Astrocyte of the cerebellum (primary cell): ENCODE measurements at places on chromosomes 7 and 10.

DNA sequence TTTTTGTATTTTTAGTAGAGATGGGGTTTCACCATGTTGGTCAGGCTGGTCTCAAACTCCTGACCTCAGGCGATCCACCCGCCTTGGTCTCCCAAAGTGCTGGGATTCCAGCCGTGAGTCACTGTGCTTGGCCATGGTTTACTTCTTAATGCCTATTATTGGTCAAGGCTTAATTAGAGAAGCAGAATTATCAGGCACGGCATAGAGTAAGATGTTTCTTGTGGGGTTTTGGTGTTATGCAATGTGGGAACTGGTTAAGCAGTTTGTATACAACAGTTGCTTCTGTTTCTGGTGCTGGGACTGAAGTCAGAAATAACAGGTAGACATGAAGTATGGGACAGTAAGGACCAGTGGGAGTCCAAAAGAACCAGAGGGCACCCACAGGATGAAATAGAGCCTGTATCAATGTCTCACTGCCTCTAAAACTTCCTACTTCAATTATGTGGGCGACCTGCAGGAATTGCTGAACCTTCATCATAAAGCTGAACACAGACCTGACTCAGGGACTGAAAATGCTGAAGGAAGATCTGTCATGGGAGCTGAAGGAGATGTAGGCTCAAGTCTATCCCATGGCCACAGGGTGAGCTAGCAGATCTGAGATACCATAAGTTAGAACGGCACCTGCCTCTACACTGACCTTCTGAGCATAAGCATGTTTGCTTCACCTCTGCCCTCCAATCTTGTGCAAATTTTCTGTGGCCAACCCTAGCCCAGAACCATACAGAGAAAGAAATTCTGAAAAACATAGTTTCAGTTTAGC is 38.3 kb upstream of the VCL start:
- DNase-seq: no peak

DNA sequence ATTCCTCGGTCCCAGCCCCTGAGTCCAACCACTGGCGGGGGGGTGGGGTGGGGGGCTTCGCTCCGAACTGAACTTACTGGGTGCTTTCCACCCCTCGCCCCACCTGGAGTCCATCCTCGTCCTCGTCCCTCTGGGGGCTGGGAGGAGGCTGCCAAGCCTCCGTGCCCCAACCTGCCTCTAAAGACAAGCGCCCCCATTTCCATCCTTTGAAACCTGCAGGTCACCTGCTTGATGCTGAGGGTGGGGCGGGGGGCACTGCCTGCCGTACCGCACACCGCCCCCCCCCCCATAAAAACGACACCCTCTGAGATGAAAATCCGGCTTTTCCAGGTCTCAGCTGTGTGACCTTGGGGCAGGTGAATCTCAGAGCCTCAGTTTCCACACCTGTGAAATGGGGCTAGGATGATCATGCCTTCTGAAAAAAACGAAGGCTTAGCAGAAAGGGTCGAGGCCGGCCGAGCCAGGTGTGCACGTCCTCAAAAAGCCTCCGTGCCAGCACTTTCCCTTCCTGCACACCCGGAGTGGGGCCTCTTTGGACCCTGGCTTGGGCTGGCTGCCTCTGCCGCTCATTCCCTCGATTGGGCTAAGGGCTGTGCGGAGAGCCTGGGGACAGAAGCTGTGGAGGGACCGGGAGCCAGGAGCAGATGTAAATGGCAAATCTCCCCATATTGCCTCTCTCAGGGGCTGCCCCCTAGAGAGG is 967 bp downstream of the ELFN1 start:
- DNase-seq: no peak

GRCh38 chr10:72243822-72244437 is 27.9 kb upstream of the ASCC1 start:
- peak; percentile 42 for DNase-seq

GRCh38 chr7:93147363-93147762 is 822 bp downstream of the SAMD9L start:
- no peak for DNase-seq

DNA sequence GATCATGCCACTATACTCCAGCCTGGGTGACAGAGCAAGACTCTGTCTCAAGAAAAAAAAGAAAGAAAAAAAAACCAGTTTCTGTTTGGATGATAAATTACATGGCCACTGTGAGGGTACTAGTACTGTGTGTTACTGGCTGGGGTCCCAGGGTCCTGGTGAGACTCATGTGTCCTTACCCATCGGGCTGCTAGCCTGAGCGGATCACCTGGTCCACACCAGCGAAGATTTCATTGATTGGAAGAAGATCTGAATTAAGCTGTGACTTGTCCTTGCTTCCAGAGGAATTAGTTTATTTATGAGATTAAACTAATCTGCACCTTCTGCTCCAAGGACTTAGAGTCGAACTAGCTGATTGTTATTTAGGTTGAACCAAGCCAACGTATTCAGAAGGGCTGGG is 40.0 kb upstream of the BAMBI start:
- no peak for DNase-seq

GRCh38 chr7:43630482-43630881 is 47.6 kb downstream of the STK17A start:
- DNase-seq: no peak

- no peak for DNase-seq
Measured at GRCh38 chr10:73888514-73888913, 14.2 kb upstream of the CAMK2G start.

DNA sequence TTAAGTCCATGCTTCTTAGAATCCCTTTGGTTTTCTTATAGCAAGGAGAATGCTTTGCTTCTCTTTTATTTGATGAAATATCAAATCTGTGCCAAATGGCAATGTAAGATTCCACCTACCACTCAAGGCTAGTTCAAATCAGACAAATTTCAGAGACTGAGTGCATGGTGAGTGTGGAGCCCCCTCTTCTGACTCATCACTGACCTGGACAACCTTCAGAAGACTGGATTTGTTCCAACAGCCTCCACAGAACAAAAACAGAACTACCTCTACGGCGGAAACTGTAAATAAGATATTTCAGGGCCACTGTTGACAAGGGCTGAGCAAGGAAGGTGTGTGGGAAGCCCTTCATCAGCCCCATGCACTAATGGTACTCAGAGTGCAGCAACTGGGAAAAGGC is 21.1 kb downstream of the NCAPG2 start:
- no peak for DNase-seq

DNA sequence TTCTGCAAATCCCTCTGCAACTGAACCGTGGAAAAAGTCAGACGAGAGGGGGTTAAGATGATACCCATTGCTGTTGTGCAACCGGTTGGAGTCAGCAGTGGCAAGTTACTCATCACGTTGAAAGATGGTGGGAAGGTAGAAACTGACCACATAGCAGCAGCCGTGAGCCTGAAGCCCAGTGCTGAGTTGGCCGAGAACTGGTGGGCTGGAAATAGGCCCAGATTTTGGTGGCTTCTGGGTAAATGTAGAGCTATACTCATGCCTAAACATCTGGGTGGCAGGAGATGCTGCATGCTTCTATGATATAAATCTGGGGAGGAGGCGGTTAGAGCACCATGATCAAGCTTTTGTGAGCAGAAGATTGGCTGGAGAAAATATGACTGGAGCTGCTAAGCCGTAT is 78.6 kb downstream of the ARL5B start:
- DNase-seq: peak; percentile 18

- no peak for DNase-seq
Measured at GRCh38 chr7:100400041-100400440, 26.8 kb downstream of the PILRA start.

GRCh38 chr7:91310830-91311460 is 46.7 kb downstream of the FZD1 start:
- no peak for DNase-seq

DNA sequence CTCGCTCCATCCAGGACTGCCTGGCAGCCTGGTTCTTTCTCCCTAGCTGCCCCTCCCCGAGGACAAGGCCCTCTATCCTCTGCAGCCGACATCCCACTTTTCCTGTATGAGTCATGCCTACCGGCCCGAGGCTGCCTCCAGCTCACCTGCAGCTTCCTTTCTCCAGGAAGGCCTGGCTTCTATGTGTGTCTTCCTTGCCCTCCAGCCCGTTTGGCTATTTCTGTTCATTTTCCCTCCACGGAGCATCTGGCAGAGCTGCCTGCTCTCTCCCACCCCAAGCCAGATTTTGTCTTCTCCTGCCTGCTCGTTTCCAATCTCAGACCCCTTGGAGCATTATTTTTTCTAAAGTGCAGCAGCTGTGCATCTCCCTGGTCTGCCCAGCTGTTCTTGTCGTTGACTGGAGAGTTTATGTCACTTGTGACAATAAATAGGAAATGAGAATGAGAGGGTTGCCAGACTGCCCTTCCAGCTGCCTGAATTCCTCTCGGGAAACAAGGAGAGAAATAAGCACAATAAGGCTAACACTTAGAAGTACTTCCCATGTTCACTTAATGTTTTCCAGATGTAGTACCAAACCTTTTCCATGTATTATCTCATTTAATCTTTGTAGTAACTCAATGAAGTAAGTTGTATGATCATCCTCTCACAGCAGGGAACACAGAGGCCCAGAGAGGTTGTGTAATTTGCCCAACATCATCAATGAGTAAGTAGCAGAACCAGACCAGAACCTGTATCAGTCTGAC is 19.7 kb downstream of the UBTD1 start:
- DNase-seq: no peak
